ENCODE measurements at places on chromosomes 3 and 15.

DNA sequence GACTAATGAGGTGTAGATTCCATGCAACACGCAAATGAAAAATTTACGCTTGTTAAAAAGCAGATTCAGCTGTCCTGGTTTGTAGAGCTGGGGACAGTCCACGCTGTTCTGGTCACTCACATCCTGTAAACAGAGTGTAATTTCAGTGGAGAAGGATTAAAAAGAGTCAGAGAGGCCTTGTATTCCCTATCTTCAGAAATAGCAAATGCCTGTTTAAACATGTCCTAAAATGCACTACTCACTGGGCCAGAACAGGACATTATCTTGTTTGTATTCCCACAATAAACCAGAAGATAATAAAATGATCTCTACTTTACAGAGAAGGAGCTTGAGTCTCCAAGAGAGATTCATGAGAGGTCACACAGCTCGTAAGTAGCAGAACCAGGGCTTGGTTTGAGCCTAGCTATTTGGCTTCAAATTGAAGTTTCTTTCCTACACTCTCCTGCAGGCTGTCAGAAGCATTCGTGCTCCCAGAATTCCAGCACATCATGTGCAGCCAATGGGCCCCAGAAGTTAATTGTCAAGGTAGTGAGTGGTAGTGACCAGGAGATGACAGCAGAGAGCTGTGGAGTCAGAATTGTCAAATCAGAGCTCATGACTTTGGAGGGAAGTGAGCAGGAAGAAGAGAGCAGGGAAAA, 242.5 kb downstream of the ATP8B4 start:
- no peak for DNase-seq

DNA sequence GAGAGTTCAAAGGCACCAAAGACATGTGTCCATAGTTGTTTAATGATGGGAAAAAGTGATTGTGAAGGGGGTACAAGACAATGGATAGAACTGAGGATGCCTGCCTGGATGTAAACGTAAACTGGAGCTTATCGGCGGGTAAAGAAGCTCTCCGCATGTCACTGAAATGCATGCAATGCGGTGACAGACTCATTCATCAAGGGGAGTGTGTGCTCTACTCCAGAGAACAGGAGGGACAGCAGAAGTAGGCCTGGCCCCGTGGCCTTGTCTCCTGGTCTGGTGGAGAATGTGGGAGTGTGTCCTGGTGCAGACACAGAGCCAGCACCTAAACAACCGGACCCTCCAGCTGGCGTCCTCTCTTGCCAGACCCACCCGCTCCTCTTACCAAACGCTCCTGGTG, 50.6 kb downstream of the TRPM1 start:
- no peak for DNase-seq

DNA sequence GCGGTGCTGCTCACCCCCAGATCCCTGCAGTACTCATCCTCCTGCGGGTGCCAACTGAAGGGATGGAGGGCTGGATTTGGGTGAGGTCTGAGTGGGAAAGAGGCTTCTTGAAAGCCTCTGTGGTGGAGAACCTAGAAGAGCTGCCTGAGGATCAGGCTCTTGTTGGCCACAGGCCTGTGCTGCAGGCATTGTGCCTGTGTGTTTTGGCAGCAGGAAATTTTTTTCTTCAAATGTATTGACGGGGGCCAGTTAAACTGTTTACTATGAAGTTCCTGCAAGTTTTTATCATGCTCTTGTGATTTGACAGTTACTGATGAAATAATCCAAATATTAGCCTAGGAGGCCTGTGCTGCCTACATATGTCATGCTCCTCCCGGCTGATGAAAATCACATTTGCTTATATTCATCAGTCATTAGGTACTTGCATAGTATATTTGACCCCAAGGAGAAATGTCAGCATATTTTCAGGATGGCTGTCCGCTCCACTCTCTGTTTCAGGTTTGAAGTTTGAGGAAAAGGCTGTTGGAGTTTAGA, 103.1 kb downstream of the THSD4 start:
- DNase-seq, result no peak

- DNase-seq, result no peak
Observed at GRCh38 chr3:185555101-185555501, 2.7 kb upstream of the LIPH start.

GRCh38 chr15:66961407-66961884, 104.0 kb upstream of the SMAD3 start:
- DNase-seq, result no peak

- DNase-seq, result no peak
Observed at GRCh38 chr15:77778802-77779201, 146.1 kb upstream of the LINGO1 start.
